Sigmoid colon (tissue), 7 donors: ENCODE measurements at places on chromosomes 13 and 19.

GRCh38 chr13:73317140-73317539 is 258.3 kb downstream of the KLF5 start:
- H3K27ac ChIP-seq = no peak overlapping the region
- no peaks in the 10 kb centered on the region for H3K27me3 ChIP-seq
- H3K4me3 ChIP-seq = no peak overlapping the region

DNA sequence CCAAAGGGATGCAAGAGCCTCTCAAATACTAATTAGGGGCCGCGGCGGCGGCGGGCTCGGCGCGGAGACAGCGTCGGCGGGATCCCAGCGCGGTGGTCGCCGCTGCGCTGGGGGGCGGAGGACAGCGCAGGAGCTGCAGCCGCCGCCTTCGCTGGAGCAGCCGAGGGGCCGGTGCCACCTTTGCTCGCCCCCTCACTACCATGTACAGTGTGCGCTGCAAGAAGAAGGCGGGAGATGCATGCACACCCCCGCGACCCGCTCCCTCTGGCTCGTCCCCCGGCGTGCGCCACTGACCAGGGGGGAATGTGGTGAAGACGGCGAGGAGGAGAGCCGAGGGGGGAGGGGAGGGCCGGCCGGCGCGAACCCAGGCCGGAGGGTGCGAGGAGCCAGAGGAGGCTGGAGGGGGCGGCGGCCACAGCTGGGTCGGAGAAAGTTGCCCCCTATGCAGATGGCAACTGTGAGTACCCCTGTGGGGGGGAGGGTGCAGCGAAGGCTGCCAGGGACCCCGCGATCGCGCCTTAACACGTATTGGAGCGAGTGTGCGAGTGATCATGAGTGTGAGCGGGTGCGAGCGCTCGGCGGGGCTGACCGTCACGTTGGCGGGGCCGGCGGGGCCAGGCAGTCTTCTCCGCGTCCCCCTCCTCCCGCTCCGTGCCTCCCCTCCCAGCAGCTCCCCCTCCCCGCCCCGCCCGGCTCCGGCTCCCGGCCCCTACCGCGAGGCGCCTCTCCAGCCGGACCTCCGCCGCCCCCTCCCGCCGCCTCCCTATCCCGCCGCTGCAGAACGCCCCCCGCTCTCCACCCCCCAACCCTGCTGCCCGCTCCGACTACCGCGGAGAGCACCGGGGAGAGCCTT is 808 bp downstream of the SLITRK5 start:
- H3K36me3 ChIP-seq = no peaks in the 10 kb centered on the region
- H3K4me3 ChIP-seq = peak overlapping the region; percentile 48
- H3K4me1 ChIP-seq = no peaks in the 10 kb centered on the region
- peaks cover 48% of the 10 kb centered on the region for H3K27me3 ChIP-seq
- peak overlapping the region; percentile 46 for H3K27ac ChIP-seq

- no peaks in the 10 kb centered on the region for H3K36me3 ChIP-seq
- H3K27me3 ChIP-seq = no peaks in the 10 kb centered on the region
- H3K4me3 ChIP-seq = no peak overlapping the region
- H3K4me1 ChIP-seq = no peaks in the 10 kb centered on the region
These were observed 535.8 kb upstream of the KLHL1 start for GRCh38 chr13:70644052-70644451.

- no peaks in the 10 kb centered on the region for H3K27me3 ChIP-seq
- H3K36me3 ChIP-seq = no peaks in the 10 kb centered on the region
- DNase-seq = no peak
- H3K27ac ChIP-seq = no peak overlapping the region
These were observed 281.9 kb downstream of the SUCLA2 start for GRCh38 chr13:47719164-47719563.

DNA sequence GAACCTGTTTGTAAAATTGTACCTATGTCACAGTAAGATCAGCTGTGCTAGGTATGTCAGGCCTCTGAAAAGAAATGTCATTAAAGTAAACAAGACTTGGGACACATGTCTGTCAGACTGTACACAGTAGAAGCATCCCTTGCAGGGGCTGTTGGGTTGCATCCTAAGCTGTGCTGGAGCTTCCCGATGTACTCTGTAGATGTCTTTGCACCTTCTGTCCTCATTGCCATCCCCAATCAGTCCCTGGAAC is 48.7 kb upstream of the GPR183 start:
- DNase-seq = no peak
- no peaks in the 10 kb centered on the region for H3K27me3 ChIP-seq
- peak overlapping the region; percentile 68 for H3K27ac ChIP-seq
- peaks cover 26% of the 10 kb centered on the region for H3K36me3 ChIP-seq

DNA sequence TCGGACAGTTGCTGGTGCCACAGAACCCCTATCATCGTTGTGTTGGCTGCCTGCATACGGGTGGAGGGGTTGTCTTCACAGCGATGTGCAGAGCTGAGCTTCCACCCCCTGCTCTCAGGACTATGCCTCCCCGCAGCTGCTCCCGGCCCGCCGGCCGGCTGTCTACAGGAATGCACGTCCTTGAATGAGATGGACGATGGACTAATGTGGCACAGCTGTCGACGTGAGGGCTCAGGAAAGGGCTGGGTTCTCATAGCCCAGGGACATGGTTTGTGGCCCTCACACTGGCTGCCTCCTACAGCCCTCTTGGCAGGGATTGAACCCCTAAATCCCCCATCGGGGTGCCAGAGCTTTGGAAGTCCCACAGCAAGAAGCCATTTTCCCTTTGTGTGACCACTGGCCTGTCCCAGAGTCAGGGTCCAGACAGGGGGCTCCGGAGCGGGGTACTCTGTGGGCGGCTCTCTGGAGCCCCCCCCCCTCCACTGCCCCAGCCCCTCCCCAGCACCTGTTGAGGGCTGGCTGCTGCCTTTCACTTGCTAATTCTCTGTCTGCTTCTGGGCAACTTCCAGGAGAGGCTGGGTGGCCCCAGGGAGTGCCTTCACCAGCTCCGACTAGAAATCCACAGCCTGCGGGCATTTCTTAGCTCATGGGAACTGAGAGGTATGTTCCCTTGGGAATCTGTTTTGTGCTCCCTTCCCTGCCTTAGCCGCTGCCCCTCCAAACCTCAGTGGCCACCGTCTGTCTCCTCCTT is 40.2 kb downstream of the TSSK6 start:
- DNase-seq = no peak
- H3K27ac ChIP-seq = no peak overlapping the region
- H3K27me3 ChIP-seq = no peaks in the 10 kb centered on the region
- no peaks in the 10 kb centered on the region for H3K36me3 ChIP-seq
- no peak overlapping the region for H3K4me3 ChIP-seq

- H3K36me3 ChIP-seq = no peaks in the 10 kb centered on the region
- DNase-seq = no peak
- H3K4me1 ChIP-seq = no peaks in the 10 kb centered on the region
- no peaks in the 10 kb centered on the region for H3K27me3 ChIP-seq
These were observed 111.1 kb downstream of the AKAP11 start for GRCh38 chr13:42383025-42383424.
